ENCODE measurements at places on chromosomes 1 and 21. TPM values are rescaled to one million over a fixed set of nuclear protein-coding genes. Genes with fewer than 3 reads are reported as not detected.
A peak's percentile ranks its signal among the peaks of the same experiment; 100 is the strongest.

DNA sequence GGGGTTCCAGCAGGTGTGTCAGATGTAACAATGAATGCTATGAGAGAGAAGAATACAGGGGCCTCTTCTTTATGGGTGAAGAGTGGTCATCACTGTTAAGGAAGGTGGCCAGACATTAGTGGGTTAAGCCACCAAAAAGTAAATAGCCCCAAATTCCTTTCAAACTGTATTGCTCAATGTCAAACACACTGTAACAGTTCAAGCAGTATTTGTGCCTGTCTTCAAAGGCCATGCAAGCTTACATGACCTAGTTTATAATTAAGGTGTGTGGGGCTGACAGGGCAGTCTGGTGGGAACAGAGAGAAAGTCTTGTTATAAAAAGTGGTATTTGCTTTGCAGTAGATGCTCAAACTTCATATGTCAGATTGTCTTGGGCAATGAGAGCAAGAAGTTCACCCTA lies 18.5 kb downstream of the CHIT1 start:
- H3K36me3 ChIP-seq: no peaks in the 10 kb centered on the region
- peaks cover 14% of the 10 kb centered on the region for H3K27me3 ChIP-seq
- H3K4me3 ChIP-seq: no peak overlapping the region
- peaks cover 3% of the 10 kb centered on the region for H3K4me1 ChIP-seq
- no peak overlapping the region for H3K27ac ChIP-seq

DNA sequence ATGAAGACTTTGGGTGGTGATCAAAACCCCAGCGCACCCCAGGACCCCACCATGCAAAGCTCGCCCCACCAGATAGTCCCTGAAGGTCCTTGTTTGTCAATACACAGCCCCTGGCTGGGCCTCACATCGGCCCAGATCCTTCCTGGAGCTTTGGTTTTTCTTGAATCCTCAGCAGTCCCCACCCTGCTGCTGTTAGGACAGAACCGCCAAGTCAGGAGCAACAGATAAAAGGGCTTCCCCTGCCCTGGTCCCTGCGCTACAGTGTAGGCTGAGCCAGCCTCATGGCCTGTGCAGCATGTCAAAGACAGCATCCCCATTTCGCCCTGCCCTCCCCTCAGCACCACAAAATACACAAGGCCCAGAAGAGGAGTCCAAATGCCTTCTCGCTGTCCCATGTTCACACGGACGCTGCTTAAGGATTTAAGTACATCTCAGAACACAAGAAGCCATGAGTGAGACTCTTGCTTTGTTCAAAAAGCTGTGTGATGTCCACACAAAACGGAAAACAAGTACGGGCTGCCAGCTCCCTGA lies 65.7 kb downstream of the PSMG1 start:
- H3K27me3 ChIP-seq: peaks cover 25% of the 10 kb centered on the region
- H3K27ac ChIP-seq: no peak overlapping the region
- H3K4me3 ChIP-seq: no peak overlapping the region
- no peaks in the 10 kb centered on the region for H3K36me3 ChIP-seq
- H3K4me1 ChIP-seq: peaks cover 2% of the 10 kb centered on the region
- DNase-seq: no peak

- H3K36me3 ChIP-seq: no peaks in the 10 kb centered on the region
- peaks cover 9% of the 10 kb centered on the region for H3K27me3 ChIP-seq
- DNase-seq: no peak
- H3K4me3 ChIP-seq: no peak overlapping the region
- H3K4me1 ChIP-seq: no peaks in the 10 kb centered on the region
Measured at GRCh38 chr1:221170171-221170570, 290.9 kb downstream of the HLX start.

DNA sequence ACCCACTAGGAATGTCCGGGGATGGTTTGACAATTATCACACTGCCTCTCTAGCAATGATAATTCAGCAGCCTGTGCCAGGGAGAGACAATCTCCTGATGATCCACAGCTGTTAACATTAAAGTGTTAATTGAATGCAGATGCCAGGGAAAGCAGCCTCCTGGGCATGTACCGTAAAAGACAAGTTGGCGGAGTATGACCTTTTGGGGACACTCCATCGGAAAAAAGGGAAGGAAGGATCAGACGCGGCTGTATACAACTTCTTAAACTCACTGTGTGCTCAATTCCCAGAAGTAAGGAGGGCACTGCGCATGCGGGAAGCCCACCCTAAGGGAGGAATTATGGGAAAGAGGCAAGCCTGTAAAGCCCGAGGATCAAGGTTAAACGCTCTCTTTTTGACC lies 62.6 kb downstream of the MAP3K7CL start:
- DNase-seq: no peak
- H3K36me3 ChIP-seq: peaks cover 2% of the 10 kb centered on the region
- H3K4me3 ChIP-seq: no peak overlapping the region
- H3K27ac ChIP-seq: no peak overlapping the region

DNA sequence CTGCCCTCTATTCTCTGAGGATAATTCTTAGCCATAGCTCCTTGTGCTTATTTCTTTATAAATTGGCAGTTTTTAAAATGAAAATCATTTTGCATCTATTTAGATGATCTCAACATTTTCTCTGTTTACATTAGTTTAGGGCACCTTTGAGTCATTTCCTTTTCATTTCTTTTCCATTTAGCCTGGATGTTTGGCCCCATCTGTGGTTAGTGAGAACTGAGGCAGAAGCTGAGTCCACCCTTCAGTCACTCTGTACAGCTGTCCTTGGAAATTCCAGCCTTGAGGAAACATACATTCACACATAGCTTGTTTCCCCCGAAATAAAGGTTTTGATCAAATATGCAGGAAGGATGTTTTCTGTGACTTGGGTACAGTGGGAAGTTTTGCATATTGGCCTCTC lies 123.7 kb downstream of the NTNG1 start:
- H3K36me3 ChIP-seq: no peaks in the 10 kb centered on the region
- H3K4me3 ChIP-seq: no peak overlapping the region
- H3K27ac ChIP-seq: no peak overlapping the region
- DNase-seq: no peak

GRCh38 chr1:75795703-75796193 lies 934 bp upstream of the MSH4 start:
- H3K27ac ChIP-seq: peak overlapping the region; percentile 62
- H3K4me3 ChIP-seq: no peak overlapping the region
- peaks cover 11% of the 10 kb centered on the region for H3K36me3 ChIP-seq

DNA sequence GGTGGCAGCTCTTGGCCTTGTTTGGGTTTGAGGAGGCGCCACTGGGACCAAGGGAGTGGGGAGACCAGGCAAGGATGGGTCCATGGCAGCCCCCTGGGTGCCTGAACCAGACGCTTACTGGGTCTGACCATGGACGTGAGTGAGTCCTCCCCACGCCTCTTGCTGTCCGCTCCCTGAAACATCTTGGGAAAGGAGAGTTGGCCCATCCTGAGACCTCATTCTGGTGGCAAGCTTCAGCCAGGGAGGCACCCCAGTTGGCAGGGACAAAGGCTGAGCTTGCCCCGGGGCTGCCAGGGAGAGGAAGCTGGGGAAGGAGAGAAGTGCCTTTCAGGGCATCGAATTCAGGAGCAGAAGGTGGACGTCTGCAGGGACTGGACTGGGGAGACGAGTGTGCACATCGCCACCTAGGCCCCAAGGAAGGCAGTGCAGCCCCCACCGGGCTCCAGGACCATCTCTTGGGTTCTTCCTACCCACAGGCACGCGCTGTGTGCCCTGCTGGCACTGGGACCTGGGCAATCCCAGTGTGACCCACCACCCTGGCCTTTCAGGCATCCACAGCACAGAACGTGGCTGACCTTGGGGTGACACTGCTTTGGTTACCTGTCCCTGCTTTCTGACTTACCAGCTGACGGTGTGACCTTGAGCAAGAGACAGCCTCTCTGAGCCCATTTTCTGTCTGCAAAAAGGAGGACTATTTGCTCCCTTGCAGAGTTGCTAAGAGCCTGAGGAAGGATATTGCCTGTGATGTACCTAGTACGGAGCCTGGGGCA lies 132.9 kb upstream of the WNT4 start:
- peak; percentile 14 for DNase-seq
- no peak overlapping the region for H3K4me3 ChIP-seq
- peaks cover 35% of the 10 kb centered on the region for H3K27me3 ChIP-seq
- no peak overlapping the region for H3K27ac ChIP-seq
- no peaks in the 10 kb centered on the region for H3K36me3 ChIP-seq

DNA sequence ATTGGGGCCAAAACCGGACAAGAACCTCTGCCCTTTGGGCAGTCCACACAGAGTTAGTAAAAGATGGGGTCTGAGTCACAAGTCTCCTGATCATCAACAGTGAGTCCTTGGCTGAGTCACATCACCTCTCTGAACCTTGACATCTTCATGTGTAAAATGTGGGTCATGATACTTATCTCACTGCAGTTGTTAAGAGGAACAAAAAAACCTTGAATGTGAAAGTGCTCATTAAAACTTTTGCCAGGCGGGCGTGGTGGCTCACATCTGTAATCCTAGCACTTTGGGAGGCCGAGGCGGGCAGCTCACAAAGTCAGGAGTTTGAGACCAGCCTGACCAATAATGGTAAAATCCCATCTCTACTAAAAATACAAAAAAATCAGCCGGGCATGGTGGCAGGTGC lies 15.7 kb downstream of the S100A16 start:
- H3K4me3 ChIP-seq: peak overlapping the region; percentile 5
- peaks cover 24% of the 10 kb centered on the region for H3K4me1 ChIP-seq
- peak overlapping the region; percentile 81 for H3K27ac ChIP-seq
- peaks cover 2% of the 10 kb centered on the region for H3K36me3 ChIP-seq

GRCh38 chr1:224378855-224379631 lies 22.4 kb downstream of the CNIH4 start:
- no peaks in the 10 kb centered on the region for H3K27me3 ChIP-seq
- H3K4me3 ChIP-seq: peak overlapping the region; percentile 71
- peak overlapping the region; percentile 92 for H3K27ac ChIP-seq
- H3K36me3 ChIP-seq: peaks cover 3% of the 10 kb centered on the region
- no peak for DNase-seq

GRCh38 chr1:14135070-14135469 lies 435.1 kb downstream of the PRDM2 start:
- no peak overlapping the region for H3K27ac ChIP-seq
- peaks cover 11% of the 10 kb centered on the region for H3K27me3 ChIP-seq

DNA sequence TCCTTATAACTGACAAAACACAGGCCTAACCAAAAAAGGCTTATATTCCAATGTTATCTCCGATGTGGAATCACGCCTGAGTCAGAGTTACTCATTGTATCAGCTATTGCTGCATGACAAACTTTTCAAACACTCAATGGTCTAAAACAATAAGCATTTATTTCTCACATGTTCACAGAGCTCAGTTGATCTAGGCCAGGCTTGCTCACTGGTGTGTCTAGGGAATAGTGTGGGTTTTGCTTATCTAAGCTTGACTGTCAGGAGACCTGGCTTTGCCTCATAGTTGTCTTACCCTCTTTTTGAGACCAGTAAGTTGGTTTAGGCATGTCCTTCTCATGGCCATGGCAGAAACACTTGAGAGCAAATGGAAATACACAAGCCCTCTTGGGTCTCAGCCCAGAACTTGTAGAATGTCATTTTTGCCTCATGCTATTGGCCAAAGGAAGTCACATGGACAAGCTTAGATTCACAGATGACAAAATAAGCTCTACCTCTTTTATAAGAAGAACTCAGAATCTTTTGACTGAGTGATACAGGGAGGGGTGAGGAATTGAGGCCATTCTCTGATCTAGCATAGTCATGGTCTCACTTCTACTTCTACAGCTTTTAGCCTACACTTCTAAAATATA lies 130.8 kb downstream of the HMCN1 start:
- H3K36me3 ChIP-seq: no peaks in the 10 kb centered on the region
- no peaks in the 10 kb centered on the region for H3K4me1 ChIP-seq
- DNase-seq: no peak

DNA sequence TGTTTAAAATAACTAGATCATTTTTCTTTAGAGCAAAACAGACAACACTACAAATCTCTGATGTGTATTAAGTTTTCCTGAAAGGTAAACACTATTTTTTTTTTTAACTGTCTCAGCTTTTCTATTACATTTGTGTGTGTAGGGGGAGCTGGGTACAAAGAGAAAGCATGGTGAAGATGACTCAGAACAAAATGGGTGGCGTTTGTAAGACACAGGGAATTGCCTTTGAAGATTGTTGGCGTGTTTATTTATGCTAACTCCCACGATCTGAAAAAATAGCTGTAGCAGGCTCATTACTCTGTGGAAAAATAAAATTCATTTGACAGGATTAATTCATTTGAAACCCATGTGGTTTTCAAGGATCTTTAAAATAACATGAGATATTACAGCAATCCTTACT lies 285.1 kb downstream of the RYR2 start:
- peaks cover 6% of the 10 kb centered on the region for H3K27me3 ChIP-seq
- H3K4me1 ChIP-seq: no peaks in the 10 kb centered on the region
- no peak for DNase-seq
- H3K36me3 ChIP-seq: no peaks in the 10 kb centered on the region
- no peak overlapping the region for H3K27ac ChIP-seq

DNA sequence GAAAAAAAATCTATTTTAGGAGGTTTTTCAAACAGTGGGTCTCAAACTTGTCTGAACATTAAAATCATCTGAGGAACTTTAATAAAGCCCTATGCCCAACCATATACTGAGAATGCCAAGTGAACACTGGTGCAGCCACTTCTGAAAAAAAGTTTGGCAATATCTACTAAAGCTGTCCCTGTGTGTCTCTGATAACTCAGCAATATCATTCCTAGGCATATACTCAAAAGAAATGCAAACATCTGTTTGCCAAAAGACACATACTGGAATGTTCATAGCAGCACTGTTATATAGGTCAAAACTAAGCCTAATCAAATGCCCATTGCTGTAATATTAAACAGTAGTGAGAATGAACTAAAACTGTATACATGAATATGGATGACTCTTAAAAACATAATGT lies 74.2 kb upstream of the RGS4 start:
- H3K36me3 ChIP-seq: no peaks in the 10 kb centered on the region
- H3K4me1 ChIP-seq: no peaks in the 10 kb centered on the region
- DNase-seq: no peak
- H3K4me3 ChIP-seq: no peak overlapping the region
- no peak overlapping the region for H3K27ac ChIP-seq

DNA sequence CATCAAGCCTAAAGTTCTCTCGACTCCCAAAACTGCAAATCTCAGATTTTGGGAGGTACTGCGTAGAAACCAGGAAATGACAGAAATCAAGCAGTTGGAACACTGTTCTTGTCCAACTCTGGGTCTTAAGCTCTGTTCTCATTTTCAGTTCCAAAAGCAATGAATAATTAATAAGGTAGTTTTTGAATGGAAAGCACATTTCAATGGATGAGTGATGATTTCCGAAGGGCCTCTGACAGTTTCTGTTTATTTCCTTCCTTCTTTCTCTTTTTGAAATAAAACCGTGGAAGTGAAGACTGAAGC lies 20.9 kb upstream of the TARBP1 start:
- H3K27ac ChIP-seq: no peak overlapping the region
- no peak overlapping the region for H3K4me3 ChIP-seq
- DNase-seq: no peak
- peaks cover 18% of the 10 kb centered on the region for H3K27me3 ChIP-seq
- H3K4me1 ChIP-seq: peaks cover 3% of the 10 kb centered on the region

Gene FMO5
- total RNA-seq: 1.9 TPM

Gene MAP3K6
- total RNA-seq: 4.9 TPM

Gene IER5
- 123 TPM for total RNA-seq

Gene ARHGEF16
- 0.10 TPM for total RNA-seq

Gene DMBX1
- total RNA-seq: not detected

Gene SPRR2A
- not detected for total RNA-seq

Measured in T-helper 17 cell (primary cell).